Stimulated activated CD4-positive, alpha-beta T cell treated with anti-CD3 and anti-CD28 coated beads, Interleukin-4, amount 100 ng/mL, for 24 hours (primary cell): ENCODE measurements at places on chromosomes 3 and 15.

DNA sequence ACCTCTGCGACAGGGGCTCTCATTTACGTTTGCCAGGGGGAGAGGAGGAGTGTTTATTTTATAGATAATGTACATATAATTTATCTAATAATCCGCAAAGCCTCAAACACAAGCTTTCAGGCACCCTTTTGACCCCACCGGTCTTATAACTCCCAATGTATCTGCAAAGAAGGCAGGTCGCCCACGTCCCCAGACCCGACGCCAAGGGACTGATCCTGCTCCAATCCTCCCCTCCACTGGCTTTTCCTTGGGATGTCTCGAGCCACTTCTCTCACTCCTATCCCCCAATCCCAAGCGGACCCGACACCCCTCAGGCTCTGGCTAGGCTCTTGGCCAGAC is 452 bp downstream of the DCP1A start:
- DNase-seq = no peak

DNA sequence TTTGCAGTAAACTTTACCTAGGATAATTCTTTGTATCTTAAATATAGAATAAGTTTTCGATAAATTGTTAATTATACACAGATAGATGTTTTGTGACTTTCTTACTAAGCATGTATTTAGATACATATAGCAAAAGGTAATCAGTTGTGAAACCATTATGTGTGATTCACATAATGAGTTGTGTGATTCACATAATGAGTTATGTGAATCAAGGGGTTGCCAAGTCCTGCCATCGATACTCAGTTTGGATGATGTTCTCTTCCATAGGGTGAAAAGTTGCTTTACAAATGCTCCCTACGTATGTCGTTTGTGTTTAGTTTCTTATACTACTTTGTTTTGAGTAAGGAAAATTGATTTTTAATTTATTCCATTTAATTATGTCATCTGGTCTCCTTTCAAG is 682.1 kb downstream of the MECOM start:
- no peak for DNase-seq

GRCh38 chr3:184765047-184765729 is 46.8 kb upstream of the VPS8 start:
- DNase-seq = no peak

- no peak for DNase-seq
These were observed 24.6 kb upstream of the SRP14 start for GRCh38 chr15:40063563-40064011.

DNA sequence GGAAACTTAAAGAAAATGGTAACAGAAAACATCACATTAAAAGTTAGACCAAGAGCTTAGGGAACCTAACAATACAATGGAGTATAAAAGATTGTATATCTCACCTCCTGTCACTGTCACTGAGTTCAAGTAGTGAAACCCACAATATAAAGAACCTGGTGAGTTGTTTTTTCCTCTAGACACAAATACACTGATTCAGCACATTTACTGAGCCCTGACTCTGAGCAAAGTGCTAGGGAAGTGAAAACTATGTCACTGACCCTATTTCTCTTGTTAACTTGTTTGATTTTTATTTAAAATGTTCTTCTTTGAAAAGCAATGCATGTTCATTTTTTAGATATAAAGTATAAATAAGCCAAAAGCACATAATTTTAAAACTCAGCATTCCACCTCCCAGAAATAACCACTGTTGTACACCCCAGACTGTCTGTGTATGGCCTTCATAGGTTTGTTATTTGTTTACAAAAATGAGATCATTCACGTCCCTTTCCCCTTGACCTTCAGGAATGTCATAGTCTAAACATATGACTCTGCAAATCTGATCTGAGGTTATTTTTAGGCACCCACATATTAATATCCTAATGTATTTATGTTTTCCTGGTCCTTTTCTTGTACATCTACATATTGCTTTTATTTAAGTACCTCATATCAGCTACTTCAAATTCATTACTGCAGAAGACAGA is 69.2 kb upstream of the CSTA start:
- no peak for DNase-seq

GRCh38 chr3:32093204-32093603 is 13.2 kb upstream of the GPD1L start:
- DNase-seq = no peak

GRCh38 chr3:175335229-175335628 is 476.1 kb downstream of the NAALADL2 start:
- no peak for DNase-seq

- DNase-seq = no peak
These were observed 54.5 kb upstream of the UBE2E1 start for GRCh38 chr3:23751212-23751723.

- no peak for DNase-seq
These were observed 10.0 kb upstream of the PAQR5 start for GRCh38 chr15:69288531-69289341.

DNA sequence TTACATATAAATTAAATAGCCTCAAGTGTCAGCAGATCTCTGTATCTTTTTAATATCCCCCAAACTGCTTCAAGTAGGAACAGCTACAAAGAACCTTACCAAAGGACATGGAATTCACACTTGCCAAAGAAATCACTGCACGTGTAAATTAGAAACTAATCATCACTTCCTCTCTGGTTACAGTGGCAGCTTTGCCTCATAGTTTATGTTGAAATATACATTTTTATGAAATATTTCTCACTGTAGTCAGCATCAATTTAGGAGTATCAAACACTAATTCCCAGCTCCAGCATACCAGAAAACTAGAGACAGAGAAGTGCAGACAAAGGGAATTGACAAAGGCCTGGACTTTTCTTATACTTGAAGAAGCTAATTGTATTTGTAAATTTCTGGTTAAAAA is 260.9 kb downstream of the TIGIT start:
- DNase-seq = no peak

- no peak for DNase-seq
These were observed 4.7 kb upstream of the RYK start for GRCh38 chr3:134255404-134255803.

GRCh38 chr15:31332681-31333071 is 6.0 kb downstream of the KLF13 start:
- DNase-seq = no peak

GRCh38 chr15:81264072-81264857 is 59.7 kb downstream of the STARD5 start:
- DNase-seq = no peak

GRCh38 chr3:98388147-98388546 is 2.3 kb upstream of the OR5K3 start:
- DNase-seq = no peak

- DNase-seq = no peak
These were observed 298.9 kb downstream of the SHOX2 start for GRCh38 chr3:157807280-157807679.
